ENCODE measurements at places on chromosomes 11 and 22.

- DNase-seq = no peak
Observed at GRCh38 chr11:19013181-19013857, 47.2 kb downstream of the MRGPRX2 start.

- no peak for DNase-seq
Observed at GRCh38 chr22:40637183-40638150, 948 bp upstream of the MRTFA start.

DNA sequence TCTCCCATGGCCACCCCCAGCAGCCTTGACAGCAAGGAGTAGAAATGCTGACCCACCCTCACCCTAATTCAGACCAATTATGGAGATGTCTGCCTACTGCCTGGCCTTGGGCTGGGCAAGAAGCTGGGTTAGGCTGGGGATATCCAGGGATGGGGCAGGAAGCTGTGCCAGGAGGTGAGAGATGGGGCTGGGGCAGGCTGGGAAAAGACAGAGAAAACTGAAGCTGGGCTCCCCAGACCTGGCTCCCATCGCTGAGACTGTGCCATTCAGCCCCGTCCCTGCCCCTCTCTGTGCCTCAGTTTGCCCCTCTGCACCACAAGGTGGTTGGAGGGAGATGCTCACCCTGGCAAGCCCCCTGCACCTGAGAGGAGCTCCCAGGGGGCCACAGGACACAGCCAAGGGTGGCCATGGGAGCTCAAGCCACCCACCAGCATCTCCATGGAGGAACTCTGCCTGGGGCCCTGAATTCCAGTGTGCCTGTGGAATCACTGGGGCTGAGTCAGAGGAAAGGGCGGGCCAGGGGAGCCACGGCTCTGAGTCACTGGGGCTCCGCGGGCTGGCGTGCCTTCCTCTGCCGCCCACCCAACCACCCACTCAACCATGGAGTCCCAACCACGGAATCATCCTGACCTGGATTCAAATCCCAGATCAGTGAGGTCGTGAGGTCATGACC is 6.0 kb upstream of the CARD10 start:
- no peak for DNase-seq

DNA sequence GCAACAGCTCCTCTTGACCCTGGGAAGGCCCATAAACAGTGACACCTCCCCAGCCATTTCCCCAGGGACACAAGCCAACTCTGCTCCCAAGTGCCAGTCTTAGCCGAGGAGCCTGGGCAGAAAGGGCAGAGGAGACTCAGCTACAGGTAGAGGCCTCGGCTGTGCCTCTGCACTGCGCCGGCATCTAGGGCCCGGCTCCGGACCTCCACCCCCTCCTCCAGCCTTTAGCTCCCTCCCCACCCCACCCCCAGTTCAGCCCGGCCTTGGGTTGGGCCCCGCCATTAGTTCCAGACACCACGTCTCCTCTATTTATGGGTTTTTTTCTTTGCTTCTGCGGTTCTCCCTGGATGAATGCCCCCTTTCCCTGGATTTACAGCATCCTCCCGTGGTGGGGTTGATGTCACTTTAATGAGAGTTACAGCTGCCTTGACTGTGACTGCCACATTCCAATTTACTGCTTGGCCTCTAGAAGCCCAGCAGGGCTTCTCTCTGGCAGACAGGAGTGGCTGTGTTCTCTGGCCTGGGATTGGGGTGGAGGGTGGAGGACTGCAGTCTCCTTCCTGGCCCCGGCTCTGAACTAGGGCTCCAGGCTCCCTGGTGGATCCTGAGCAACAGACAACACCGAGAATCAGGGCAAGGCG is 13.5 kb upstream of the OAF start:
- DNase-seq = no peak

DNA sequence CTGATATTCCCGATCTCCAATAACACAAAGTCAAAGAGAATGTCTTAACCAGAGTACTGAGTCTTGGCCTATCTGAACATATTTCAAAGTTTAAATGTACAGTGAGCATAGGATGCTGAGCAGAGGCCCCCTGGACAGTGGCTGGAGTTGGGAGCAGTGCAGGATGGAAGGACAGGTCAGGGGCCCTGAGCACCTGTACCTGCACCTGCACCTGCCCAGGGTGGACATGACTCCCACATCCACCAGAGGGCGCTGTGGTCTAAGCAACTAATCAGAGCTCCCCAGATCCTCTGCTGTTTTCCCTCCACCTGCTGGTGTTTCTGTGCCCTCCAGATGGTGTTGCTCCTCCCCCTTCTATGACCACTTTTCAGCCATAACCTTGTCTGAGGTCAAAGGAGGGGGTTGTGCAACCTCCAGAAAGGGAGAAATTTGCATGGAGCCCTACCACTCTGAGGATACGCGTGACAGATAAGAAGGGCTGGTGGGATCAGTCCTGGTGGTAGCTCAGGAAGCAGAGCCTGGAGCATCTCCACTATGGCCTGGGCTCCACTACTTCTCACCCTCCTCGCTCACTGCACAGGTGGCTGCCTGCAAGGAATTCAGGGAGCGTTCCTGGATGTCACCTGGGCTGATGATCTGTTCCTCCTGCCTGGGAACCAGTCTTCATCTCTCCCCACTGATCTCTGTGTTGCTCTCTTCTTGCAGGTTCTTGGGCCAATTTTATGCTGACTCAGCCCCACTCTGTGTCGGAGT is 49.1 kb upstream of the VPREB1 start:
- DNase-seq = no peak
